Activated T-cell treated with anti-CD3 and anti-CD28 coated beads, Interleukin-2, amount 50 U/mL, for 4 hours (primary cell): ENCODE measurements at places on chromosomes 6 and 20. TPM values are rescaled to one million over a fixed set of nuclear protein-coding genes. Genes with fewer than 3 reads are reported as not detected.

The CD40 gene
- 7.6 TPM for total RNA-seq

DNA sequence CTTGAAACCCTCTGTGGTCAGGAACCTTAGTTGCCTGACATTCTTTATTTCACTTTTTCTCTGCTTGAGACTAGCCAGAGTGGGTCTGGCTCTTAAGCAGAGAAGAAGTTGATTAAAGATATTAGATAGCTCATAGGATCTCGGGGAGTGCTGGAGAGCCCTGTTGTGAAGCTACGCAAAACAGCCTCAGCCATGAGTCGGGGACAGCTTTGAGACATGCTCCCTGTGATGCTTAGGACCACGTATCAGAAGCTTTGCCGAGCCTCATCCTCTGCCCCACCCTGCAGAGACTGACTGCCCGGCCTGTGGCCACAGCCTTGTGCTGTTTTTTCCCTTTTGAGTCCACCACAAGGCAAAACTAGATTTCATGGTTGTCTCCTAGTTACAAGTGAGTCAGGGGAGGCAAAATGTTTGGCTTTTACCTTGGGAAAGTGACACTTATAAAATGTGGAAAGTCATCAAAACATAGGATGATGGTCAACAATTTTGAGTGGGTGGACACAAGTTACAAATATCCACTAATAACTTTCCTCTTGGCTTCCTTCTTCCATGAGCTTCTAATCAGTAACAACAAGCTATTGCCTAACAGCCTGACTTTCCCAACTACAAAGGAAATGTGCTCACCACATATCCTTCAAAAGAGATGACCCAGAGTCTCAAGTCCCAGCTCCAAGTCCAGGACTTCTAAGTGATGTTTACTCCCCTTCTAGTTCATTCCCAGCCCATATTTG, 108.4 kb downstream of the JAG1 start:
- no peak for DNase-seq

DNA sequence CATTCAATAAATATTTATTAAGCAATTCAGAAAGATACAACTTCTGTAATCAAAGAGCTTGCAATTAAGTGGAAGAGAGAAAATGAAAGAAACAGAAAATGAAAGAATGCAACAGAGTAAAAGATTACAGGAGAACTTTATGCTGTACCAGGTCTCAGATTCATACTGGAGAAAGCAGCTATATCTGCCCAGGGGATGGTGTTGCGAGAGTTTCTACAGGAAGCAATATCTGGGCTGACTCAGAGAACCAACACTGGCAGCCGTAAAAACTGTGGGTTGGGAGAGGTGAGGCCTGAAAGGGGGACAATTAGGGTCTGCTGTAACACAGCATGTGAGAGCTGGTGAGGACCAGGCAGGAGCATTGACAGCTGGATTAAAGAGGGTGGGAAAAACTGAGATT, 256.7 kb upstream of the TCF21 start:
- DNase-seq, result no peak

GRCh38 chr6:11930240-11930639, 81.9 kb upstream of the HIVEP1 start:
- no peak for DNase-seq

DNA sequence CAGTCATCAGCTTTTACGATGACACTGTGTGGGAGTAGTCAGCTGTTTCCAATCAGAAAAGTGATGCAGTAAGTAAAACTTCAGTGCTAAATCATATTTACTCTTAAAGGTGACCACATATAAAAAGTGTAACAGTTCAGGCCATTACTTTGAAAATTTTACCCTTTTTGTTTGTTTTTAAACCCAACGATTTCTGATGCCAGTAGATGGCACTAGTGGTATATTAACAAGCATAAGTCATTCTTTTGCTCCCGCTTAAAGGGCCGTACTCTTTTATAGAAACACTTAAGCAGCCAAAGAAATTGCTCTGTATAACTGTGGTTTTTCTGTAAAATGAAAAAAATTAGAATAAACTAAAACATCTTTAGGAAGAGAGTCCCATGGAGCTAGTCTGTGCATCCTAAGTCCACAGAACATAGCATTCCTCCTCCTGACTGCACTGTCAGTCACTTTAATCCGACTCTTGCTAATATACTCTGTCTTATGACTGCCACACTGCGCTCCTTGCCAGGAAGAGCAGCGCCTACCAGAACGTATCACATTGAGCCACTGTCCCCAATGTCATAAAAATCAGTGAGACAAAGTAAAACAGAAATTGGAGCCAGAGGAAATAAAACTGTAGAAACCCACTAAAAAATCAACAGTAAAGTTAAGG, 25.0 kb downstream of the HEBP2 start:
- DNase-seq, result no peak
